ENCODE measurements at places on chromosomes 1 and 21.

GRCh38 chr1:15519625-15520024 lies 4.4 kb downstream of the CASP9 start:
- no peak for DNase-seq

GRCh38 chr1:47013293-47013692 lies 10.2 kb upstream of the CYP4X1 start:
- no peak for DNase-seq

DNA sequence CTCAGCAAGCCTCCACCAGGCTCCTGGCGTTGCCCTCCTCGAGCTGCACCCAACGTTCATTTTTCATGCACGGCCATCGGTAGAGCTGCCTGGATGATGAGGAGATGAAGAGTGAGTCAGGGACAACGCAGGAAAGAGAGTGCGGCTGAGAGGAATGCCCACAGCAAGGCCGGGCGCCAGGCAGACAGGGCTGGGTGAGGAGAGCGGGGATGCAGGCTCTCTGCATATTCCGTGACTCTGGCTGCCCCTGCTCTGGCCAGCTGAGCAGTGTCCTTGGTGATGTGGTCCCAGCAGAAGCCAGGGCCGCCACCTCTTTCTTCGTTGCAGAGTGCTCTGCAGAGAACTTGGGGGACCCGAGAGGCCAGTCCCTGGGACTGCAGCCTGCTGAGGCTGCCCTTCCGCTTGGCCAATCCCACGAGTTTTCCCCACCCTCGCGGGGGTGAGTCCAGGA lies 10.8 kb downstream of the UMODL1 start:
- DNase-seq, result no peak

- no peak for DNase-seq
Observed at GRCh38 chr21:38691631-38692030, 114.1 kb upstream of the ETS2 start.

DNA sequence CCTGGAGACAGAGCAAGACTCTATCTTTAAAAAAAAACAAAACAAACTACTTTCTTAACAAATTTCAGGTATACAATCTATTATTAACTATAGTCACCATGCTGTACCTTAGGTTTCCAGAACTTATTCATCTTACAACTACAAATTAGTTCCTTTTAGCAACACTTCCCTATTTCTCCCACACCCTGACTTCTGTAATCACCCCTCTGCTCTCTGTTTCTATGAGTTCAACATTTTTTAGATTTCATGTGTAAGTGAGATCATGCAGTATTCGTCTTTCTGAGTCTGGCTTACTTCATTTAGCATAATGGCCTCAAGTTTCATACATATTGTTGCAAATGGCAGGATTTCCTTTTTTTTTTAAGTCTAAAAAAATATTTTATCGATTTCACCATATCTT lies 77.9 kb upstream of the LPGAT1 start:
- no peak for DNase-seq

DNA sequence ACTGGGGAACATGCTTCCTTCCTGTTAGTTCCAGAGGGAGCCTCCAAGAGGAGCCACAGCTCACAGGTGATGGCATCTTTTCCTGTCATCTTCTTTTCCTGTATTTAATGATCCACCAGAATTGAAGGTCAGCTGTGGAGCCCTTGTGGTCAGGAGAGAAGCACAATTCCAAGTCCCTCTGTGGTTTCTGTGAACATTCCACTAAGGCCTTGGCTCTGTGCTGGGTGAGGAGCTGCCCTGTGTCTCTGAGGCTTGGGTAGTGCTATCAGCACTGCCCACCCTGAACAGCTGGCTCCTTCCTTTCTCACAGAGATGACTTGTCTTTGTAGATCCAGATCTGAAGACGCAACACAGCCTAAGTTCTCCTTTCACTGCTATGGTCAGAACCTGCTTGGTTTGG lies 141.9 kb upstream of the MAP1LC3C start:
- DNase-seq, result no peak

DNA sequence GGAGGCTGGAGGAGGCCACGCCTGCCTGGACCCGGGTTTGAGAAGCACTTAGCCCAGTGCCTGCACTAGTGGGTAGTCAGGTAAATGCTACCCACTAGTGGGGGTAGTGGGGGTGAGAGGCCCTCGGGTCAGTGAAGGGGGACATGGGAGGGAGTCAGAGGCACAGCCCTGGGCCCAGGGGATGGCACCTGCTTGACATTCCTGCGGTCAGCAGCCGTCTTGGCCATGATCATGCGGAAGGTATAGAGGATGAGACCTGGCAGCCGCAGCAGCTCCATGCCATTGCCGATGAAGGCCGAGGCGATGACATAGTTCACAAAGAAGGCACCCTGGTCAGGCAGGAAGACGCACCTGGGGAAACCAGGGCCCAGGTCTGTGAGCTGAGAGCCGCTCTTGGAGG lies 28.7 kb downstream of the TMEM63A start:
- no peak for DNase-seq

DNA sequence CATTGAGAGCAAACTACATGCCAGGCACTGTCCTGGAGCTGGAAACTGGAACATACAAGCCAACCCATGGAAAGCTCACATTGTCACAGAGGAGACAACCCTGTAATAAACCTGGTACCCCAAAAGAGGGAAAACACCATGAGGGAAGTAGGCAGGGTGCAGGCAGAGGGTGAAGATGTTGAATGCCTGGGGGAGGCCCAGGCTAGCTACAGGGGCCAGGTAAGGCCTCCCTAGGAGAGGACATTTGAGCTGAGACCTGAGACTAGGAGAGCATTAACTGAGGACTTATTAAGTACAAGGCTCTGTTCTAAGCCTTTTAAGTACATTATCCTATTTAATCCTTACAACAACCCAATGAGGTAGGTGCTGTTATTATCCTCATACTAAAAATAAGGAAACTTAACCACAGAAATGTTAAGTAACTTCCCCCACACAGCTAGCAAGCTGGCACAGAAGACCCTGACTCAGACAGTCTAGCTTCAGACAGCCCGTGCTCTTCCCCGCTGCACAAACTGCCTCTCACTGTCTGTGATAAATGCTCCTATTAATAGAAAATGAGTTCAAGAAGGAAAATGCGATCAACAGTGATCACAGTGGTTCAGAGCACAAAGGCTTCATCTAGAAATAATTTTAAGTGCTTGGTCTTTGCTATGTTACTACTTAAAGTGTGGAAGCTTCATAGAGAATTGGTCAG lies 41.8 kb downstream of the ZNF281 start:
- no peak for DNase-seq

GRCh38 chr1:12486059-12486341 lies 132.0 kb downstream of the DHRS3 start:
- no peak for DNase-seq

GRCh38 chr1:27388337-27389005 lies 4.0 kb upstream of the GPR3 start:
- peak; percentile 54 for DNase-seq

- no peak for DNase-seq
Observed at GRCh38 chr1:82141390-82141789, 340.7 kb downstream of the ADGRL2 start.

DNA sequence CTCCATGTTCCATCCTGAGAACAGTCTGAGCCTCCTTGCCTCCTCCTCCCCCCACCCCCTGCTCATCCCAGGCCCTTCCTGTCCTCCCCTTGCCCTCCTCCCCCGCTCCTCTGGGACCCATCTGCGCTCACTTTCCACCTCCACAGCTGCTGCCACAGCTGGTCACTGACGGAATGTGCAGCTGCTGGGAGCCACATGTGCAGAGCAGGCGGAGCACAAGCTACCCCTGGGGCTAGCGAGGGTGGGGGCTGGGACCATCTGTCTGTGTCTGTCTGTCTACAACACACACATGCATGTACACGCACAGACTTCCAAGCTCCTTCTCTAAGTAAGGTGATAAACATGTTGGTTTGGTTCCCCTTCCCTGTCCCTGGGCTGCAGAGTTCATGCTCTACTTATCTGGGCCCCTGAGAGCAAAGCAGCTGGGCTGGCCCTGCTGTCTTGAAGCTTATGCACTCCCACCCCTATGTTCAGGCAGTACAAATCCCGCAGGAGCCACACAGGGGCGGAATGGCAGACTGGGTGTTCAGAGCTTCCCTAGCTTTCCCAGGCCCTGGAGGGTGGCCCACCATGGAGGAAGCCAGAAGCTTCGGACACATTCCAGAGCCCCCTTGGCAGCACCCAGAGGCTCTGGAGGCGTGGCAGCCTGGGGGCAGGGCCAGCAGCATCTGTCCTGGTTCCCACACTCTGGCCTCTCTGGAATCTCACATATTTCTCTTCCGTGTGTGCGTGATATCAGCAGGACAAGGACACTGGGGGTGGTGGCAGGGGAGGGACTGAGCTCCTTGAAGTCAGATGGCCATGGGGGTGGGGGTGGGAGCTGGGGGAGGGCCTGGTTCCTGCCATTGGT lies 7.0 kb upstream of the HEYL start:
- no peak for DNase-seq

- no peak for DNase-seq
Observed at GRCh38 chr1:183871142-183871541, 66.2 kb downstream of the RGL1 start.

- no peak for DNase-seq
Observed at GRCh38 chr1:162633081-162633762, 958 bp downstream of the DDR2 start.

GRCh38 chr1:219123036-219123435 lies 50.6 kb upstream of the LYPLAL1 start:
- no peak for DNase-seq

DNA sequence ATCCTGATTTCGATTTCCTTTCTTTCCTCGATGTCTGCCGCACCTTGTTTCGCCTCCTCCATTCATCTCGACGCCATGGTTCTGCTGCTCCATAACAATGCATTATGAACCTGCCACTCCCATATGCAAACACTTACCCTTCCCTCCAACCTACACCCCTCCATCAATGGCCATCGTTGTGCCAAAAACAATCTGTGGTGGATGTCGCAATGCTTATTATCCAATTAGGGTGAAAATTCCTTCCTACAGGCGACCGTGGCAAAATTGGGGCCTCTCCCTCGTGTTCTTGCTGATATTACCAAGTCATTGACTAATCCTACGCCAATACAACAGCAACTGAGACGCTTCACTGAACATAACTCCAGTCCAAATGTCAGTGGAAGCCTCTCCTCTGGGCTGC lies 40.3 kb downstream of the CLEC20A start:
- no peak for DNase-seq

DNA sequence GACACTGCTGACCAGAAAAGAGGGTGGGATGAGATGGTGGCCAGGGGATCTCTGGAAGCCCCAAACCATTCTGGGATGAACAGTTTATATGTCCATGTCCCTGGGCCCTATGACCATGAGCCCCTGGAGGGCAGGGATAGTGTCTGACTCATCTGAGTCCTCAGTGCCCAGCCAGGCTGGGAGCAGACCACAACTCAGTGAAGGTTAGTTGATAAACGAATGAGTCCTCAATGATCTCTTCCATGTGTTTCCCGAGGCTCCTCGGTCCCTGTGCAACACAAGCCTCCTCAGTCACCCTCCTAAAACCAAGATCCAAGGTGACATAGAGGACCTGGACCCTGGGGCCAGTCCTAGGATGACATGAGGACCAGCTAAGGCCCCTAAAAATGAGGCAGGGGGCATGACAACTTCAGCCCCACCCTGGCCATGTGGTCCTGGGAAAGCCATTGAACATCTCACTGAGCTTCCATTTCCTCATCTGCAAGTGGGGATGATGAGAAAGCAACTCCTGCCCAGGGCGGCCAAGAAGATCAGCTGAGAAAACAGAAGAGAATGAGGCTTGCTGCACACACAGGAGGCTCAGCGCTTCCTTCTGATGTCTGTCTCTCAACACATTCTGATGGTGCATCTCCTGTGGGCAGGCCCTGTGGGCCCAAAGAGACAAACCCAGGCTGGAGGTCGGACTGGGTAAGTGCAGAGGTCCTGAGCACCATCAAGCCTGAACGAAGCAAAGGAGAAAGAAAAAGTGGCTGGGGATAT lies 86.3 kb downstream of the GLIS1 start:
- no peak for DNase-seq

GRCh38 chr1:65483993-65484754 lies 63.7 kb downstream of the LEPR start:
- no peak for DNase-seq

DNA sequence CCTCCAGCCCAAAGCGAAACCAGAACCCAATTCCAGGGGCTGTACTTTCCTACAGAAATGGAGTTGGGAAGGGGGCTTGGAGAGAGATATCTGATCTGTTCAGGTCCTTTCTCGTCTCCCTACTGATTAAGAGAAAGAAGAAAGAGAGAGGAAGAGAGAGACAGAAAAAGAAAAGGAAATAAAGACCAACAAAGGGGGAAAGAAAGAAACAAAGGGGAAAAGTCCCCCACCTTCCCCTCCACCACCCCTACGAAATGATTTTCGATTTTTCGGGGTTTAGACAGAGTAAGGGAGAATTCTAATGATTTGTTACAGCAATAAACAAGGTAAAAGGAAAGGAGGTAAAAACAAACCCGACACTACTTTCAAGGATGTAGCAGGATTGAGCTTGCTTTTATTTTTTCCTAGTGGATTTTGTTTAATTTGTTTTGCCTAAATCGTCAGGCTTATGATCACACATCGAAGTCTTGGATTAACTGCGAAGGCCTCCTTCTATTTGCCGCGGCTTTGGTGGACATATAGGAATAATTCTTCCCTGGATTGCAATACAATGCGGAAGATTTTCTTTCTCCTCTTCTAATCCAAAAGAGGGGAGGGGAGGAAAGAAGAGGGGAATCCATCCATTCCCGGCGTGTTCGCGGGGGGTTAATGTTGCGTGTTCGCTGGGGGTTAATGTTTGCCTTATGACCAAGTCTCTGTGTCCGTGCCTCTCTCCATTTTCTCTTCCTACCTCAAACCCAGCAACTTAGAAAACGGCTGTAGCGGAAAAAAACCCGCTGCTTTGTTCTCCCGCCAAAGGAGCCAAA lies 1.9 kb downstream of the TAL1 start:
- DNase-seq, result no peak

DNA sequence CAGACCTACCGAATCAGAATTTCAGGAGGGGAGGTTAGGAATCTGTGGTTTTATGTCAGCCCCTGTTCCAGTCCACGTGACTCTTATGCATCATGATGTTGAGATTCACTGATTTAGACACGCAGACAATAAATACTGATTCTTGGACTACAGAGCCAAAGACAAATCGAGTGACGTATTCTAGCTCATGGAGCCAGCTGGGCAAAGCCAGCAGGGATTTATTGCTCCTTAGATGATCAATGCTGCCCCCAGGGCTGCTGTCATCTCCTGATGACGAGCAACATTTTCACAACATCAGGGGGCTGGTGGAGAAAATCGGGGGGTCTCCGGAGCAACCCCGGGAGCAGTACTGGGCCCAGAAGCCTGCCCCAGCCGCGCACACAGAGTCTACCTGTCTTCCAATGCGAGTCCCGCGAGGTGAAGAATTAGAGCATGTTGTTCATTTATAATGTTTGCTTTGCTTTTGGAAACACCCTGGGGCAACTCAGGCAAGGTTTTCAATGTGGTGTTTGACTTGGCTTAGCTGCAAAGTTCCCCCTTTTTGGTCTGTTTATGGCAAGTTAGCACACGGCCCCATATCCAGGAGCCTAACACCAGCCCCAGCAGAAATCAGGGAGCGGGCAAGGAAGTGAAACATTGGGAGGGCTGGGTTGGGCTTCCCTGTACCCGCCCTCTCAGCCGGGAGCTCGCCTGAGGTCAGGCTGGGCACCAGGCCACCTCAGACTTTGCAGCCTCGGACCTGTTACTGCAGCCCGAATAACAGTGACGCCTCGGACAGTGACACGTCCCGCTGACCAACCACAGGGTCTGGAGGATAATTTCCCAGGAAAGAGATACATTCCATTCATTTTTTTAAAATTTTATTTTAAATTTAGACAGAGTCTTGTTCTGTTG lies 19.9 kb upstream of the CLDN14 start:
- no peak for DNase-seq

Measured in stimulated activated CD8-positive, alpha-beta memory T cell treated with anti-CD3 and anti-CD28 coated beads, Interleukin-15, amount 100 ng/mL, for 4 hours (primary cell).